ENCODE measurements at places on chromosomes 6 and 20.
A peak's percentile ranks its signal among the peaks of the same experiment; 100 is the strongest.

DNA sequence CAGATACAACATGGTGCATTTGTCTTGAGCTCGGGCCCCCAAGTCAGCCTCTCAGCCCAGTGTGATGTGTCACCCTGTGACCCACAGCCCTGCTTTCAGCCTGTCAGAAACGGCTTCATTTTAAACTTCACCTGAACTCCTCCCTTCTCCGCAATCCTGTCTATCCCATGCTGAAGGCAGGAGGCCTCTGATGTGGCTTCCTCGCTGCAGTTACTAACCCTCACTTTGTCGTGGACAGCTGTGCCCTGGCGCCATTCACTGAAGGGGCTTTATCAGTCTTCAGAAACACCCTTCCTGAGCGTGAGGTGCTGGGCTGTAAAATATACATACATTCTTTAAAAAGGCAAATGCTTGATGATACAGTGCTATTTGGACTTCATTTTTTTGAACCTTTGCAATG, 7.9 kb upstream of the ENTPD6 start:
- DNase-seq, result no peak

GRCh38 chr20:38023181-38024001, 9.9 kb downstream of the TTI1 start:
- peak; percentile 16 for DNase-seq

- DNase-seq, result no peak
Observed at GRCh38 chr20:8647961-8648441, 420.9 kb upstream of the PLCB4 start.

DNA sequence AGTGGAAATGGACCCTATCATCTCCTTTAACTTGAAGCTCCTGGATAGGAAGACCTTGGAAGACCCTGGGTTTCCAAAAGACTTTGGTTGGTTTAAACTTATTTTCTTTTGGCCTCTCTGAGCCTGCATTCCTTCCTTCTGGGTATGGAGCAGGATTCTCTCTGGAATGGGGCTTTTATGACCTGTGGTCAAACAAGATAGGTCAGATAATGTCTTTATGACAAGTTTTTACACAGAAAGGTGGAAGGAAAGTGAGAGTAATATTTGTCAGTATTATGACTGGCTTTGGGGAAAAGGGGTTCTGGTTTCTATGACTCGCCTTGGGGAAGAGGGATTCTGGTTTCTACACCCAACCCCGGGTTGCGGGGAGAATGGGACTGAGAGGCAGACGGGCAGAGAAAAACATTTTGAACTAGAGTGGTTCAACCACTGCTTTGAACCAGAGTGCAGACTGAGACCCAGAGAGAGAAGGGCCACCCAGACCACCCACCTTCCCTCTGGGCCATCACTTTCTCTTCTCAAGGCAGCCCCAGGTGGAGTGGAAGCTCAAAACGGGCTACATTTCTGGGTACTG, 37.6 kb upstream of the KCNK5 start:
- no peak for DNase-seq

DNA sequence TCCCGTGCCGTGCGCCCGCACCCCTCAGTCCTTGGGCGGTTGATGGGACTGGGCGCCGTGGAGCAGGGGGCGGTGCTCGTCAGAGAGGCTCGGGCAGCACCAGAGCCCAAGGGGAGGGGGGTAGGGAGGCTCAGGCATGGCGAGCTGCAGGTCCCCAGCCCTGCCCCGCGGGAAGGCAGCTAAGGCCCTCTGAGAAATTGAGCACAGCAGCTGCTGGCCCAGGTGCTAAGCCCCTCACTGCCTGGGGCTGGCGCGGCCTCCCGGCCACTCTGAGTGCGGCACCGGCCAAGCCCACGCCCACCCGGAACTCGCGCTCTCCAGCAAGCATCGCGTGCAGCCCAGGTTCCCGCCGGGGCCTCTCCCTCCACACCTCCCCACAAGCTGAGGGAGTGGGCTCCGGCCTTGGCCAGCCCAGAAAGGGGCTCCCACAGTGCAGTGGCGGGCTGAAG, 16.4 kb downstream of the SOX4 start:
- DNase-seq, result no peak

DNA sequence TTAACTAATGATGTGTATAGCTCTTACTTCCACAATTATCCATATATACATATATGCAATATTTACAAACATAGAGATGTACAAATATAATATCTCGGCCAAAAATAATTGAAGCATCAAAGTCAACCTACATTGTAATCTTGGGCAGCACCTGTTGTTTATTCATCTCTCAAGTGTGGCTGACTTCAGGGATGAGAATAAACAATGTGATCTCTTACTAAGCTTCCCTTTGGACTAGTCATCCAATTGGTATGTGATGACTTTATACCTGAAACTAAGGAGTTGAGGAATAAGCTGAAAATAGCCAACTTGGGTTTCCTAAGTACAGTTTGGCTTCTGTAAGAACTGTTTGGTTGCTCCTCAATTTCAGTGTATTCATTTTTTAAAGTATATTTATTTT, 256.6 kb downstream of the KHDC1L start:
- DNase-seq, result peak; percentile 58

DNA sequence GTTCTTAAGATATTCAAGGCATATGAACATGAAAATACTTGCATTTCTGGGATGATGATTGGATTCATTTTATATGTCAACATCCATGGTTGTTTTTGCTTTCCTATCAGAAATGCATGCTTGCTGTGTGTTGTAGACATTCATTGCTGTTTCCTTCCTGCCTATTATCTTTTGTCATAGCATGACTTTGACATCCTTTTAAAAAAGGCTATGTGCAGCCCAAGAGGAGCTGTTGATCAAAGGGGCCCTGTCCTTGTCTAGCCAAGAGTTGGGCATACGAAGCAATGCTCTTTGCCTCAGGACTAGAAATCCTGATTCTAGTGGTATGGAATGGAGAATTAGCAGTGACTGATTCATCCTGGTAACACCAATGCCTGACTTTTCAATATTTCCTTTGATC, 143.1 kb downstream of the RNF144B start:
- DNase-seq, result no peak

DNA sequence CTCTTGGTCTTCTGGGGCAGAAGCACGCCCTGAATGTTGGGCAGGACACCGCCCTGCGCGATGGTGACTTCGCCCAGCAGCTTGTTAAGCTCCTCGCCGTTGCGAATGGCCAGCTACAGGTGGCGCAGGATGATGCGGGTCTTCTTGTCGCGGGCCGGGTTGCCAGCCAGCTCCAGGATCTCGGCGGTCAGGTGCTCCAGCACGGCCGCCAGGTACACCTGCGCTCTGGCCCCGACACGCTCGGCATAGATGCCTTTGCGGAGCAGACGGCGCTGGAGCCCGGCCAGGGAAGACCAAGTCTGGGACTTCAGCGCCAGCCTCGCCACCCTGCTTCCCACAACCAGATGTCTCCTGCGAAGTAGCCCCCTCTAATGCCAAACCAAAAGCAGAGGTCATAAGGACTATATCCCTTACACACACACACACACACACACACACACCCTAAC, 8.0 kb upstream of the SLC17A3 start:
- DNase-seq, result no peak

GRCh38 chr20:54350415-54350814, 125.0 kb upstream of the DOK5 start:
- peak; percentile 2 for DNase-seq

DNA sequence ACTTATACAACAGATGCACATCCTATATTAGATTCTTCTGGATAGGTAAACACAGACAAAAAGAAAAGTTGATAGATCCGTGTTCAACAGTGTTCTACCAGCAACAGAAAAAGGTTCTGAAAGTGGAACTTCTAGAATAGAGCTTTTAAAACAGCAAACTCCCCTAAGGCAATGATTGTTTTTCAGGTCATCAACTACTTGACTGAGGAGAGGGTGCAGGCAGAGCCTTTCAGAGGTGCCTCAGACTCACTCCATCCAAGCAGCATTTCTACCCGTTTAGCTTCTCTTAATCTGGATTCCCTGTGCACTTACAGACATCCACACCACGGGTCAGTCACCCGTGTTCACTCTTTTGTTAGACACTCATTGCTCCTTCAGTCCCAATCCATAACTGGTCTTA, 28.9 kb downstream of the FYN start:
- no peak for DNase-seq

- DNase-seq, result no peak
Observed at GRCh38 chr6:156863504-156863903, 86.3 kb downstream of the ARID1B start.

- no peak for DNase-seq
Observed at GRCh38 chr6:52336919-52337561, 24.9 kb upstream of the PAQR8 start.
